NCI-H2171 (cell line): ENCODE measurements at places on chromosomes 7 and 10.
A peak's percentile ranks its signal among the peaks of the same experiment; 100 is the strongest.

DNA sequence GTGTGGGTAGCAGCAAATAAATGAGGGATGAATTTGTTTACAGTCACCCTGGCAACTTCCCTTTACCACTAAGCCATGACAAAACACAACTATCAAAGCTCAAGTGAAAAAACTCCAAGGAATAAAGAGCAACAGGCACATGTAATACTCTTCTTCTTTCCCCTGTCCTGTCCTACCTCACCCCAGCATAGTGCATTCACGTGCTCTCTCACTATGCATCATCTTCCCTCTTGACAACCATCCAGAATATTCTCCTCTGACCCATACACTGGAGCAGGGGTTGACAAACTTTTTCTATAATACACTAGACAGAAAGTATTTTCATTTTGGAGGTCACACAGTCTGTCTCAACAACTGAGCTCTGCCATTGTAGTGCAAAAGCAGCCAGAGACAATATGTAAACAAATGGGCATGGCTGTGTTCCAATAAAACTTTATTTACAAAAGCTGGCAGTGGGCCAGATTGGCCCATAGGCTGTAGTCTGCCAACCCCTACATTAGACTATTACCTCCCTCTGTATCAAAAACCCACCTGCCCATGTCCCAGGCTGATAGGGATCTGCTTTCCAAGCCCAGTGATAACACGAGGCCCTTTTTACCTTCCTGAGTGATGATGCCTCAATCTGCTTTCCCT is 354.5 kb downstream of the FGFR2 start:
- DNase-seq = no peak

DNA sequence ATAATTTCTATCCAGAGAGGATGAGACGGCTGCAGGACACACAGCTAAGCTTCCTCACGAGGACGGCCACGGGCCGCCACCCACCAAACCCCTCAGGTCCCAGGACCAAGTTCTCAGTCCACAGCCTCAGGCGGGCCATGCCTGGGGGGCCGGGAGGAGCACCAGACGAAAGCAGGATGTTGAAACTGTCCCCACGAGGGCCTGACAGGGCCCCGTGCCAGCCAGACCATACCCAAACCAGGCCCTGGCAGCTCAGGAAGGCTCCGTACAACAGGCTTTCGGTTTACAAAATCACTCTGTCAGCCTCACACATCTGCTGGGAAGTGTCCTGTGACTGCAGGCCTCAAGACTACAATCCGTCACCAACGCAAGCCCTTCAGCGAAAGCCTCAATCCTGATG is 14.5 kb downstream of the TUBGCP2 start:
- no peak for DNase-seq

- no peak for DNase-seq
Measured at GRCh38 chr10:71486484-71487114, 89.9 kb downstream of the CDH23 start.

GRCh38 chr7:151237244-151238189 is 5.2 kb downstream of the CHPF2 start:
- DNase-seq = no peak

GRCh38 chr7:13800694-13801448 is 188.6 kb downstream of the ETV1 start:
- peak; percentile 91 for DNase-seq

DNA sequence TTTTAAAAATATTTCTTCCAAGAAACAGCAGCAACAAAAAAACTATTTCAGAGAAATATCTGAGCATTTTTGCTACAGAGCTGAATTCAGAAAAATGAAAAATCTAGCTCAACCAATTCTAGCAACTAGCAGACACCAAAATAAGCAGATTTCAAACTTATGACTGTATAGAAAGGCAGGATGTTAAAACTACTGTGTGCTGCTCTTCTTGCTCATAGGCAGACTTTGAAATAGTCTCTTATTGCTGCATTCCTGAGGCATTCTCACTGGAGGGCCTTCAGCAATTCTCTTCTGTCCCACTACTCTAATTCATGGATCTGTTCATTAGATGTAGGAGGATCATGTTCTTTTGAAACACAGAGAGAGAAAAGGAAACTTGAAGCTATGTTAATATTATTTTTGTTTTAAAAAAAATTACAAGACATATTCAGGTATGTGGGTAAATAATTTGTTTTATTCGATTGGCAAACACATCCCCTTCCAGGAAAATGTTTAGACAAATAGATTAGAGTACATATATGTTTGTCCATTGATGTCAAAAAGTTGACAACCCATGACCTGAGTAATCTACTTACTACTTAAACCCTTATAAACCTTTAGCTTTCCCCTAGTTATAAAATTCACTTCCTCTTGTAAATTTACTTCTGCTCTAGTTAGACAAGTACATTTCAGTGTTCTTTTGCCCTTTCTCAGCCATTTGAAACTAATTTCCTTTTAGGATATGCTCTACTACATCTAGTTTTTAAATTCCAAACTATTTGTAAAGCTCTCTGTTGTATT is 428.2 kb upstream of the POT1 start:
- DNase-seq = no peak

DNA sequence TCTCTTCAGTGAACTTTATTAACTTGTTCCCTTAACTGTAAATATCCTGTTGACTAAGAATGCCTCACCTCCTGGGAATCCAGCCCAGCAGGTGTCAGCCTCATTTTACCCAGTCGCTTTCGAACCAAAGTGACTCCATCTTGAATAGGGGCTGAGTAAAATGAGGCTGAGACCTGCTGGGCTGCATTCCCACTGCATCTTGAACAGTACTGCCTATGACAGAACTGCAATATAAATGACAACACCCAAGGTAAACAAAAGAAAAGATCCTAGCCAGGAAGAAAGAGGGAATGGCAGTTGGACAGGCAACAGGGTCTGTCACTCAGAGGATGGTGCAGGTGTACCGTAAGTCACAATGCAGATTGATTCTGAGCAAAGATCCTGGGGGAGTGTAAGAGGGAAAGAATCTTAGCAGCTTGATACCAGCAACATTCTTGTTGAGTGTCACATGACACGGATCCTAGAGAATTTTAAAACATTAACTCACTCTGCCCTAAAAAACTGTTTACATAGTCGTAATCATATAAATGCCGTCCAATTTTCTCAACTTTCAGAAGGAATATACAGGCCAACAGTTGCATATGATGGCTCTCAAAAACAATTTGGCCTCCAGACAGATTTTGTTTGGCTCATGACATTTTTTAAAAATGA is 4.4 kb upstream of the FAM107B start:
- DNase-seq = no peak

DNA sequence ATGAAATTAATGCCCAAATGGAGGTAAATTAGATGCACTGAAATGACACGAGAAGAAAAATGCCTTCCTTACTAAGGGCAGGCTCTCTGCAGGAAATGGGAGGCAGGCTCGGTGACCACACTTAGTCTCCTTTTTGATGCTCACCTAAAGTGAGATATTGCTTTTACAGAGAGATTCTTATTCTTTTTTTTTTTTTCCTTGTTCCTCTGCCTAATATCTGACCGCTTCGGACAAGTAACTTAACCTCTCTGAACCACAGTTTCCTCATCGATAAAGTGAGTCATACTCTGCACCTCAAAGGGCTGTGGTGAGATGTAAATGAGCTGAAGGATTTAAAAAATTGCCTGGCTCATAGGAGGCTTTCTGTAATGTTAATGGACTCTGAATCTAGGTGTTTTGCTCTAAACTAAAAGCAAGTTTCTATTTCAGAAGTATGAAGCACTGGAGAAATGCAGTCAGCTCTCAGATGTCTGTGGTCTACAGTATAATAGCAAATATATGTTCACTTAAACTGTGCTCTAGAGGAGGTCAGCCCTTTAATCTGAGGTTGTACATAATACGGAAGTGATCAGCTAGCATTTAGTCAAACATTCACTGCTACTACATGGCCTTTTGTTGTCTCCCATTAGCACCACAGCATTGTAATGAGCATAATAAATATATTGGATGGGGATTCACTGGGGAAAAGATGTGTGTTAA is 23.2 kb downstream of the NKX2-3 start:
- no peak for DNase-seq

- DNase-seq = no peak
Measured at GRCh38 chr10:29317423-29318021, 28.7 kb downstream of the LYZL1 start.

- DNase-seq = no peak
Measured at GRCh38 chr7:137893143-137893742, 46.5 kb upstream of the DGKI start.

DNA sequence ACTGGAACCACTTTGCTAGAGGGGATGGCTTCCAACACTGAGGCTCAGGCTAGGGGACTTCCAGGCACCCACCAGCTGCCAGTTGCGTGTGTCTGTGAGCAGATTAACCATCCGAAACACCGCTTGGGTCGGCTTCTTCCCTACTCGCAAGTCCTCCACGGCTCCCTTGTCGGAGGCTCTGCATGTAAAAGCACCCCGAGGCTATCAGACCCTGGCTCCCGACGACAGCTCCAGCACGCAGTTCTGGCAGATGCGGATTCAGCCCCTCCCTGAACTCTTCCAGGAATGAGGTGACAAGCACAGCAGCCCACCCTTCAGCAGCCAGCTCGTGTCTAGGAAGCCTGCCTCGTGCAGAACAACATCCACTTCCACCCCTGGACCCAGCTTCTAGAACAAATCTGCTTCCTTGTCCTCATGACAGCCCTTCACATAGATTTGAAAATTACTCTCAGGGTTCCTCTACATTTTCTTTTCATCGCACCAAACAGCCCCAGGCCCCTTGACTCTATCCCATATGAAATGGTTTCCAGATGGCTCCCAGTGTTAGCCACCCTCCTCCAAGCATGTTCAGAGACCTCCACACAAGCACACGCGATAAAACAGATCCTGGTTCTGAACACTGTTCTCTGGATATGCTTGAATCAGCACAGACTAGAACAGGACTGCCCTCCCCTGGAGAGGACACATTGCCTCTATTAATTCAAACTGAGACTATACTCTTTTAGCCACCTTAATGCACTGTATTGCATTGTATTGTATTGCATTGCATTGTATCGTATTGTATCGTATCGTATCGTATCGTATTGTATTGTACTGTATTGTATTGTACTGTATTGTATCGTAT is 44.6 kb downstream of the SLIT1 start:
- DNase-seq = no peak

GRCh38 chr7:122217125-122217524 is 73.1 kb upstream of the AASS start:
- no peak for DNase-seq

DNA sequence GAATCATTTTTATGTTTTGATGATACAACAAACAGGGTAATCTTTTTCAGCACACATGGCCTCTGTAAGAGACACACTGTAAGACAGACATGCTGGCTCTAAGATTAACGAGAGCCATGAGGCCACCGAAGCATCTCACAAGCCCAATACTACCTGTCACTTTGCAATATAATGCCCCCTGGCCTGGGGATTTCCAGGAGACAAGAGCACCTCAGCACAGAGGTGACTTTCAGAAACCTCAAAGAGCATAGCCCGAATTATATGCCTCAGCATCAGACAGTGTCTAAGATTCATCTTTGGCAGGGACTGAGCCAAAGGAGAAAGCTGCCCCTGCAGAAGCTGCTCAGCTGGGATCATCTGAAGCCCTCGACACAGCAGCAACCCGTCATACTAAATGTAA is 44.2 kb upstream of the TMEM213 start:
- DNase-seq = no peak

GRCh38 chr7:2596464-2597272 is 35.1 kb upstream of the TTYH3 start:
- DNase-seq = no peak

DNA sequence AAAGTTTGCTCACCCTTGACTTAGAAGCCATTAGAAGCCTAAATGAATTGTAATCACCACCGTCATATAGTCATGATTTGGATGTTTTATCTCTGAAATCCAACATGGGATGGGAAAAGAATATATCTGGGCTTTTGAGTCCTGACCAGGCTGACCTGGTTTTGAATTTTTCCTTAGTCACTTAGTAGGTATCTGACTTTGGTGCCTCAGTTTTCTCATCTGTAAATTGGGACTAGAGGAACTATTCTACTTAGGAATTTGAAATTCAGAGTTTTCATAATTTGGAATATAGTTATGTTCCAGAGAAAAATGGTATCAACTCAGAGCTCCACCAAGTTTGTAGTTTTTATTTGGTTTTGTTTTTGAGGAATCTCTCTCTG is 40.9 kb downstream of the SHOC2 start:
- DNase-seq = no peak

GRCh38 chr7:89685287-89685686 is 469.0 kb upstream of the STEAP1 start:
- no peak for DNase-seq

DNA sequence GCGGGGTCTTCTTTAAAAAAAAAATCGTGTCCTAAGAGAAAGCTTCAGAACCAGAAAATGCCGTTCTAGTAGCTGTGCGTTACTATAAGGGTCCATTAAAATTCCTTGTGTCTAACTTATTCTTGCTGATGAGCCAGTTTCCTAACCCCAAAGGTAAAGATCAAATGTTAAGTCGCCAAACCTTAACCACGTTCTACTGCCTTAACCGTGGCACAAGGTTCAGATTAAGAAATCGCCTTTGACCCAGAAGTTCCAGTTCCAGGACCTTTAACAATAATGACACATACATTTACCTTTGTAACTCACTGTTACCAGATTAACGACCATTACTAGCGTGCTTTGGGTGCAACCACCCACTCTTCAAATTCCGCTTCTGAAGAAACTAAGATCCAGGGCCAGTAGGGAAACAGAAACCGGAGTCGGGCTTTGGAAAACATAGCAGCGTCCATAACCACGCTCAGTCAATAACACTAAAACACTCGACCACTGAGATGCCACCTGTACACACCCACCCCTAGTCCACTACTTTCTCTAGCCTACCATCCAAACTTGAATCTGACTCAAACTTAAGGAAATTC is 620 bp downstream of the BET1 start:
- DNase-seq = no peak

DNA sequence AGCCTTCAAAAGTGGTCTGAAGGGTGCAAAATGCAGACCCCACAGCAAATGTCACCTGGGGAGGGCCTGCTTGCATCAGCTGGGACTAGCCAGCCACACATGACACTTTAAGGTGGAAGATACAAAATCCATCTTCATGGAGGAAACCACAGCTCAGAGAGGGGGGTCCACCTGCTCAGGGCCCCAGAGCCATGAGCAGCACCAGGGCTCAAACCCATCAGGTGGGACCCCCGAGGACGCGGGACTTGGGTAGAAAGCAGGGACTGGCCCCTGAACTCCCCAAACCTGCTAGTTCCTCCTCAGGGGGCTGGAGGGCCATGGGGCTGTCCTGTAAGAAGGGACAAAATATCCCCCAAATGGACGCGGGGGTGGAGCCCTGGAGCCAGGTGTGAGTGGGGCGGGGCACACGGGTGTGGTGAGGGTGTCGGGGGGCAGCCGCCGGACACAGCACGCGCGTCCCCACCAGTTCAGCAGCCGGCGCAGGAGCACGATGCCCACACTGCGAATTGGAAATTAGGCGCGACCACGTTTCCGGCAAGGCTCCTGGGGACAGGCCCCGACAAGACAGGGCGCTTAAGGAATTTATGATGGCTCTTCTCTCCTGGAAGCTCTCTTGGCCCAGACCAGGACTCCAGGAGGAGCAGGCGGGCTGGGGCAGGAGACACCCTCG is 8.0 kb downstream of the PDGFA start:
- DNase-seq = no peak

DNA sequence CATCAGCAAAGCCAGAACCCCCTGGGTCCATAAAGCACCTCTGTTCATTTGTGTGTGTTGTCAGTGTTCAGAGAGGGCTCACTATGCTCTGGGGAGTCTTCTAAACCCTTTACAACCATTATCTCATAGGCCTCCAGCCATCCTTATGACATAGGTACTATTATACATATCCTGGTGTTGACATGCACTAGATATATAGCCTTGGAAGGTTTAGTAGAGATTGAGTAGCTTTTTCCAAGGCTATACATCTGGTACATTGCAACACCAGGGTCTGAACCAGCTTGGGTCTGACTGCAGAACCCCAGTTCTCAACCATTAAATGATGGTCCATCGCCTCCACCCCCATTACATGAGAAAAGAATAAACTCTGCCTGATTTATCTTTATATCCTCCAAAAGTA is 253.6 kb upstream of the MKLN1 start:
- DNase-seq = no peak
